ENCODE measurements at places on chromosomes 7 and 10. TPM values are rescaled to one million over a fixed set of nuclear protein-coding genes. Genes with fewer than 3 reads are reported as not detected.

Gene CCDC7
- 2.4 TPM for total RNA-seq

Gene CHRM2
- 1.4 TPM for total RNA-seq

Gene CALHM3
- not detected for total RNA-seq

Gene VDAC2
- total RNA-seq, result 143 TPM

Gene TAC1
- total RNA-seq, result not detected

Gene FEZF1
- total RNA-seq, result not detected

Gene SFTPD
- total RNA-seq, result not detected

Gene TRIM50
- not detected for total RNA-seq

Gene UTF1
- not detected for total RNA-seq

Gene XRCC2
- 4.6 TPM for total RNA-seq

Gene STEAP1
- 1.5 TPM for total RNA-seq
